ENCODE measurements at places on chromosomes 5 and 9.

GRCh38 chr5:74562122-74562521 is 78.4 kb downstream of the ENC1 start:
- DNase-seq, result no peak

GRCh38 chr5:119269061-119269944 is 86.5 kb upstream of the TNFAIP8 start:
- peak; percentile 12 for DNase-seq

DNA sequence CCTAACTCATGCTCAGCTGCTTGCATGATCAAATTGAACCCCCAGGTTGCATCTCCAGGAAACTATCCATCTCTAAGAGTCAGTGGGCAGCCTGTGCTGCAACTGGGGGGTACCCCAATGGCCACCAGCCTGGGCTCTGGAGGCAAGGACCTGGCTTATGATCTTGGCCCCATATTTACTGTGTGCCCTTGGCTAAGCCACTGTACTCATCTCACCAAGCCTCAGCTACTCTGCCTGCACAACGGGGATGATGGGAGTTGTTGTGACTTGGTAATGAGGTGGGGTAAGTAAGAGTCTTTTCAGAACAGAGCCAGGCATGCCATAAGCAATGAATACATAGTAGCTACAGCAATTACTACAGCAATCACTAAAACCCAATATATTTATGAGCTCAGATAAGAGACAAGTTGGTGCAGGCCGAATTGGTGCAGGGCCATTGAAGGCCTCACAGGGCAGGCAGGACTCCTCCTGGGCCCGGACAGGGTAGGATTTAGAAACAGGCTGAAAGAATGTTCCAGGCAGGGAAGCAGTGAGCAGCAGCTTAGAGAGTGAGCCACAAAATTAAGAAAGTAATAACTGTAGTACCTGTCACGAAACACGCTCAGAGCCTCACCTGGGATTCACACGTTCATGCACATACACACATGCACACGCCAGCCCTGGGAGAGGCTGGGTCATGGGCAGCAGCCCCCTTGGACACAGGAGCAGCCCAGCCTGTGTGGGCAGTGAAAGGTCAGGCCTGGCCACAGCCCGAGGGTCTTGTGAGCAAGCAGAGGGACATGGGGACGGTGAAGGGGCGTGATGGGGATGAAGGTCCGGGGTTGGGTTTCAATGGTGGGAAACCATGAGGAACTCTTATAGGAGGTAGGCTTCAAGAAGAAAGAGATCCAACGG is 74.1 kb downstream of the PAX5 start:
- no peak for DNase-seq

GRCh38 chr5:77369566-77369965 is 122.5 kb downstream of the WDR41 start:
- no peak for DNase-seq

- peak; percentile 6 for DNase-seq
These were observed 199.2 kb upstream of the ANKRD55 start for GRCh38 chr5:56432321-56432720.

DNA sequence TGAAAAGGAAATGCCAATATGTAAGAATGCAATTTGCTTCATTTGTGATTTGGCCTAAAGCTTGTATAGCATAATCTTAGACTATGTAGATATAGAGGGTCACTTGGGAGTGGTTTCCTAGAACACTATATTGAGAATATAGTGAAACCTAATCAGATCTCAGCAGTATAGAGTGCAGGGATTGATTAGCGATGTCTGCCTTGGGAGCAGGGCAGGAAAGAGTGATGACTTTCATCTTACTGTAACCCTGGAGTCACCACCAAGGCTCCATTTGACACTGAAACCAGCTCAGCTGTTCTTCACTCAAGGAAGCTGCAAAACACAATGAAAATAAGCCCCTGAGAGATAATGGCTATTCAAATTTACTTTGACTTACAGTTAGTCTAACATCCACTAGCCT is 26.2 kb upstream of the ARRDC3 start:
- DNase-seq, result no peak

DNA sequence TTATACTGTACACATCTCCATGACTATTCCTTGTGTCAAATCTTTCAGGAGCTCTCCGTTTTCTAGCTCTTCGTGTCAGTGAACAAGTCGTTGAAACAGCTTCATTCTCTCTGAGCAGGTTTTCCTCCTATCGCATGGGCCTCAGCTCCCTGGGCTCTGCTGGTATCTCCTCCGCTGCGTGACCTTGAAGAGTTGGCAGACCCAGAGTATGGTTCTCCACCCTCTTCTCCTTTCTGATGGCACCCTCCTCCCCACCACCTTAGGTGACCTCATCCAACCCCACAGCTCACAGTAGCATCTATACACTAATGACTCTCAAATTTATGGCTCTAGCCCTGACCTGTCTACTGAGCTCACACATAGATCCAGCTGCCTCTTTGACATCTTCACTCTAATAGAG is 36.0 kb upstream of the PDE8B start:
- no peak for DNase-seq

GRCh38 chr9:137054932-137055384 is 1.1 kb upstream of the ENTPD2 start:
- DNase-seq, result no peak

GRCh38 chr5:9951865-9952516 is 297.7 kb downstream of the ATPSCKMT start:
- no peak for DNase-seq

DNA sequence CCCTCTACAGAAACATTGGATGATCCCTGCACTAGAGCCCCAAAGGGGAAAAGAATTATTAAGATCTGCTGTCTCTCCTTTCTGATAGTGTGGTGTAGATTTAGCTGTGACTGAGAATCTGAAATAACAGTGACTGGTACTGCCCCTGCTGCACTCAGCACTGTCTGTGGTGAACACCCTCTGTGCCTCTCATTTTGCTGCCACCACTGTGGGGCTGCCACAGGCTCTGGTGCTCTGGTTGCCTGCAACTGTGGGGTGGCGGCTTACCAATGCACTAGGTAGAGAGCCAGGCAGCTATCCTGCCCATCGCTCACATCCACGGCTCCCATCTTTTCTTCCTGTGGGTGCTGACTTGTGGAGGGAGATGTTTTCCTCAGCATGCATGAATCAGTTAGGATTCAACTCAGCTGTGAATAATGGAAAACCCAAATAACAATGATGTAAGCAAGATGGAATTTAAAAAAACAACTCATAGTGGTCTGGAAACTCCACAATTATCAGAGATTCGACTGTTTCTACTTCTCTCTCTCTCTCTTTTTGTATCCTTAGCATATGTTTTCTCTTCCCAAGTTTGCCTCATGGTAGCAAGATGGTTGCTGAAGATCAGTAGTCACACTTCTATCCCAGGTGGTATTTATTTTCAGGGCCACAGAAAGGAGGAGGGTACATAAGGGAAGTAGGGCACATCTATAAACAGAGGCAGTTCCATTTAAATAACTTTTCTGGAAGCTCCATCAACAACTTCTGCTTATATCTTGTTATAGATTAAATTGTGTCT is 99.8 kb upstream of the DAP start:
- peak; percentile 36 for DNase-seq
